ENCODE measurements at places on chromosomes 7 and 10.

DNA sequence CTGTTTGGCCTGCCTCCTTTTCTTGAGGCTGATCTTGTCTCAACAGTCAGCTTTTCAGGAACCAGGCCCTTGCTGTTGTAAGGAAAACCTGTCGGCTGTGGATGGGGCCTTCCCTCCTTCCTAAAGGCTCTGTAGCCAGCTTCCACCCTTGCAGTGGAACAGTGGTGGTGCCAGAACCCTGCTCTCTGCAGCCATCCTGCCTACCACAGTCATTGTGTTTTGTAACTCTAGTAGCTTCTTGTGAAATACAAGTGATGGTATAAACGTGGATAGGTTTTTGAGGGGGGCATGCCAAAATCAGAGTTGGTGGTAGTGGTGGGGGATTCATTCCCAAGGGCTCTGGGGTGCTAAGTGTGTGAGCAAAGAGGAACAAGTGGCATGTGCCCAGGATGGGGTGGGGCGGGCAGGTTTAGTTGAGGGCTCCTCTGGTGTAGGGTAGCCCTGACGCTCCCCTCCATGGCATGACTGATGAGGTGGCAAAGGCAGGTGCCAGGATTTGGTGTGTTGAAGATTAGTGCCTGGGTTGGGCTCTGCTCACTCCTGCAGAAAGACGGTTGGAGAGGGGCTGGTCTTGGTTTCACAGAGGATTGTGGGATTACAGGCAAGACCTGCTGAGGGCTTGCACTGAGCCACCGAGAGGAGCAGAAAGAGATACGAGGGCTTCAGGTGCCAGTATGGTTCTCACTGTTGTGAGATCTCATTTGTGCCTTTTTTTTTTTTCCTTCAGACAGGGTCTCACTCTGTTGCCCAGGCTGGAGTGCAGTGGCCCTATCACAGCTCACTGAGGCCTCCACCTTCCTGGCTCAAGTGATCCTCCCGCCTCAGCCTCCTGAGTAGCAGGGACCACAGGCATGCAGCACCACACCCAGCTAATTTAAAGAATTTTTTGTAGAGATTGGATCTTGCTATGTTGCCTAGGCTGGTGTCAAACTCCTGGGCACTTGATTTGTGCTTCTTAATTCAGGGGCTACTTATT, 7.4 kb downstream of the TSPAN14 start:
- no peak for DNase-seq

- DNase-seq = no peak
These were observed 26.5 kb upstream of the NUB1 start for GRCh38 chr7:151315038-151315655.

- no peak for DNase-seq
These were observed 102.0 kb upstream of the INSYN2A start for GRCh38 chr10:127298381-127298780.

GRCh38 chr10:36457751-36458150, 667.6 kb upstream of the ANKRD30A start:
- DNase-seq = no peak

- DNase-seq = no peak
These were observed 183.7 kb upstream of the ANK3 start for GRCh38 chr10:60573336-60573735.

DNA sequence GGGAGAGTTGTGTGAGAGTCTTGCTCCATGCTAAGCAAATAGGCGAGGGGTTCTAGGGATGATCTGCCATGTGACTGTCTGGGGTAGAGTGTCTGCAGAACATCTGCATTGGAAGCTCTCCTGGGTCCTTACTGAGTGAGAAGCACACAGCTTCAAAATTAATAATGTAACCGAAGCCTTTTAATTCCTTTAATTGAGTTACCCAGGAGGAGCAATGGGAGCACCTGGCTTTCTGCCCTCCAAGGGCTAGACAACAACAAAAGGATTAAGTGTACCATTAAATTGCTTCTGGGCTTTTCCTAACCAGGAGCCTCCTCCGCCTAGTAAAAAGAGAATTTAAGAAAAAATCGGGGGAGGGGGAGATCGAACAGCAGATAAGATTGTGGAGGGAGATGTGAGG, 102.0 kb upstream of the TBX20 start:
- no peak for DNase-seq

GRCh38 chr10:26044141-26044749, 110.2 kb downstream of the MYO3A start:
- DNase-seq = no peak

GRCh38 chr10:30348378-30348776, 701 bp downstream of the MTPAP start:
- no peak for DNase-seq

GRCh38 chr7:33039257-33039902, 23.2 kb downstream of the NT5C3A start:
- no peak for DNase-seq

GRCh38 chr10:94402204-94402842, at the start of gene TBC1D12:
TBC1D12 (plus strand) TSS chr10:94402541; CDS start chr10:94402614, 73 bp downstream.
- DNase-seq = peak; percentile 90

- DNase-seq = no peak
These were observed 118.1 kb upstream of the PCBD1 start for GRCh38 chr10:71006506-71006905.

DNA sequence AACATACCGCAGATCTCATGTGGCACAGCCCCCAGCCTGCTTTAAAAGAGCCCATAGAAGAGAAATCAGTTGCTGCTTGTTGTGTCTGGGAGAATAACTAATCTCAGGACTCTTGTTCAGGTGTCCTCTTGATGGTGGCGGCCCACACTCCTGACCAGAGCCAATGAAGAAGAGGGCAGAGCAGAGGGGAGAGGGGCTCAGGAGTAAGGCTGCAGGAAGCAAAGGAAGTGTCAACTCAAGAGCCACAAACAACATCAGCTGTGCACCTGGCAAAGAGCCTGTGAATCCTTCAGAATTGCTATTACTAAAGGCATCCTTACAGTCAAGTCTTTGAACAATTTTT, 59.8 kb upstream of the PTN start:
- DNase-seq = no peak

DNA sequence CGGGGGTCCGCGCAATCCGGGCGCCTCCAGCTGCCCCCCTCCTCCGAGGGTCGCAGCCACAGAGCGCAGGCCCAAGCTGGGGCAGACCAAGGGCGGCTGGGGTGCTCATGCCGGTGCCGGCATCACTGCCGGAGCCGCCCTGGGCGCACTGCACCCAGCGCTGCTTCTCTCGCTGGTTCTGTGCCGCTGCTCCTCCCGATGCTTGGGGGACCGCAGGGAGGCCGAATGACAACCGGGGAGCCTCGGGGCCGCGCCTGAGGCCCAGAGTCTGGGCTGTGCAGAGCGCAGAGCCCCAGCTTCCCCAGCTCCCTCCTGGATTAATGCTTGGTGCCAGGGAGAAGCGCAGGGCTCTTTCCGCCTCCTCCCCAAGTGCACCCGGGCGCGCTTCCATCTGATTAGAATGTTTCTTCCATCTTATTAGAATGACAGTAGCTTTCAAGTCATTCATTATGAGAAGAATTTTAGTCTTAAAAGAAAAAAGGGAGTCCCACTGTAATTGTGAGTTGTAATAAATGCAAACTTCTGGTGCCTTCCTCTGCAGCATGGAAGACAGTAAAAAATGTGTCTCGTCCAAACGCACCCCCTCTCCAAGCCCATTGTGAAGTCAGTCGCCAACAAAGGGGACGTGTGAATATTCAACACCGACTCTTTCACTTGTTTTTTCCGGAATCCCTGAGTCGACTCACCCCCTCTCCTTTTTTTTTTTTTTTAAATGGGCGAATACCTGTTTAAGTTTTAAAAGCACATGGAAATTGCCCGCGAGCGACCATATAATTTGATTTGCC, 19.5 kb upstream of the PTF1A start:
- no peak for DNase-seq

DNA sequence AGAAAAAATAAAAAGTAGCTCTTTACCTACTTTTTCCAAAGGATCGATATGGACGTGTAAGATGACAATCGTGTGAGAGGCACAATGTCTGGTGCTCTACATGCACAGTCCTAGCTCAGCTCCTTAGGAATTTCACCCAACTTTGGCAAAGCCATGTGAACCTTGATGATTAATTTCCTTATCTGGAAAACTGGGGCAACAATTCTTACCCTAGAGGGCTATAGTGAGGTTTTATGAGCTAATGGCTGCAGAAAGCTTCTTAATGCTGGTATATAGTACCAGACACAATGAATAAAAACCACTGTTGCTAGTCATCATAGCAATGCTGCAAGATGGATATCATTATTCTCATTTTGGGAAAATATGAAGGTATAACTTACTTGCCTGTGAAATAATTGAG, 202.7 kb downstream of the PARD3 start:
- no peak for DNase-seq

- DNase-seq = no peak
These were observed 231.9 kb downstream of the MAD1L1 start for GRCh38 chr7:2000746-2001321.

DNA sequence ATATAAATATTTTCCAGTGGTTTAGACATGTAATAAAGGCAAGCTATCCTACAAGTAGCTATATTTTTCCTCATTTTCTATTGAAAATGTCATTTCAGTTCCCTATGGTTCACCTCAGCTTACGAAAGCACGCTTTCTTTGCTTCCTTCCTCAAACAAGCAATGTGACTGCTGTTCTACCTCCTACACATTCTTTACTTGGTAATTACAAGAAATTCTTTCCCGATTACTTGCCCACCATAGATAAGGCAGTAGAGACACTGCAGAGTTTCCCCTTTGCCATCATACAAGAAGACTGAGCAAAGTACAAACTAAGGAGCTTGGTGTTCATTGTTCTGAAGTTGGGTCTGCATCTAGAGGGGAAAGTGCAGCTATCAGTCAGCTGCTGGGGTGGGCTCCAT, 249.4 kb downstream of the CRPPA start:
- DNase-seq = no peak

GRCh38 chr7:47488201-47488968, 93.5 kb downstream of the TNS3 start:
- DNase-seq = no peak

GRCh38 chr7:18445483-18445882, 50.1 kb upstream of the HDAC9 start:
- DNase-seq = no peak

DNA sequence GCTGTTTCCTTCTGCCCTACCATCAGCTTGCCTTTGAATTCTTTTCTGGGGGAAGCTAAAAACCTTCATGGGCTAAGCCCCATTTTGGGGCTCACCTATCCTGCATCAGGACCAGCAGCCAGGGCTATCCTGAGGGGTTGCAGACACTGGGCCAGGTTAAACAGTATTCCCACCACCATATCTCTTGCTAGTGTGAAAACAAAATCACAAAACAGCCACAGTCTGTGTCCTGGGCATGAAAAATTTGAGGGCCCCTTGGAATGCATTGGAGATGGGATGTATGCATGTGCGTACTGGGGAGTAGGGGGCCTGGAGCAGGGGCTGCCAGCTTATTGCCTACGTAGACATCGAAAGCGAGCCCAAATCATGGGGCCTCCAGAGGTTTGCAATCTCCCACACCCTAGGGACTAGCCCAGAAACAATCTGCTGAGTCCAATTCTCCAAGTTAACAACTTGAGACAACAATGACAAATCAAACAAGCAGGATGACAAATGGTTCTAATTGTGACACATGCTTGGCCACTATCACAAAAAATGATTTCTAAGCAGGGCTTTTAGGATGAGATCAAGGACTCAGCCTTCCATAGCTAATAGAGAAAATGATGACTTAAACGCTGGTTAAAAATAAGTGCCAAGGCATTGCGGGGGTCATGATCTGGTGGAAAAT, 557.1 kb downstream of the KCNMA1 start:
- no peak for DNase-seq

- DNase-seq = no peak
These were observed 290.9 kb downstream of the CAMK1D start for GRCh38 chr10:12639996-12640944.

DNA sequence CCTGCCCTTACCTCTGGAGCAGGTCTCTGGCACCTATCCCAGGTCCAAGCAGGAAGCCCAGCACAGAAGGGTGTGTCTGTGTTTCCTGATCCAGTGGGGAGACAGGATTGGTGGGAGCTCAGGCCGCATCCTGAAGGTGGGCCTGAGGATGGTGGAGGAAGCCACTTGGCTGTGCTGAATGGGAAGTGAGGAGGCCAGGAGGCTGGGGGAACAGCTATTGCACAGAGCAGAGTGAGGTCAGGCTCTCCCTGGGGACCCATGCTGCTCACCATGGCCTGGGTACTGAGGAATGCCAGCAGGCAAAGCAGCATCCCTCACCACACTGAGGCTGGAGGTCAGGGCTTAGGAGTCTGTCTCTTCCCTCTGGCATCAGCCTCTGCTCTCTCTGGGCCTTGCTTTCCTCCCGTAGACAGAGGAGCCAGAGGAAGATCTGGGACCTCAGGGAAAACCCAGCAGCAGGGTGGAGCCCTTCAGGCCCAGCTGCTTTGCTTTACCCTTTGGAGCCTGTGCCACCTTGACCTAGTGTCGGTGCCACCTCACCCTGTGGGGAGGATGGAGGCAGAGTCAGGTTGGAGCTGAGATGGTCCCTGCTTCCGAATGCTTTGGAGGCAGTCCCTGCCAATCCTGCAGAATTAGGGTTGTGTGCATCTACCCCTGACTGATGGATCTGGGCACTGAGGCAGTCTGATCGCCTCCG, 39.0 kb downstream of the CDH23 start:
- DNase-seq = no peak

GRCh38 chr7:50534690-50535290, 30.4 kb downstream of the DDC start:
- DNase-seq = peak; percentile 99

- no peak for DNase-seq
These were observed 9.5 kb downstream of the C10orf53 start for GRCh38 chr10:49688920-49689319.

DNA sequence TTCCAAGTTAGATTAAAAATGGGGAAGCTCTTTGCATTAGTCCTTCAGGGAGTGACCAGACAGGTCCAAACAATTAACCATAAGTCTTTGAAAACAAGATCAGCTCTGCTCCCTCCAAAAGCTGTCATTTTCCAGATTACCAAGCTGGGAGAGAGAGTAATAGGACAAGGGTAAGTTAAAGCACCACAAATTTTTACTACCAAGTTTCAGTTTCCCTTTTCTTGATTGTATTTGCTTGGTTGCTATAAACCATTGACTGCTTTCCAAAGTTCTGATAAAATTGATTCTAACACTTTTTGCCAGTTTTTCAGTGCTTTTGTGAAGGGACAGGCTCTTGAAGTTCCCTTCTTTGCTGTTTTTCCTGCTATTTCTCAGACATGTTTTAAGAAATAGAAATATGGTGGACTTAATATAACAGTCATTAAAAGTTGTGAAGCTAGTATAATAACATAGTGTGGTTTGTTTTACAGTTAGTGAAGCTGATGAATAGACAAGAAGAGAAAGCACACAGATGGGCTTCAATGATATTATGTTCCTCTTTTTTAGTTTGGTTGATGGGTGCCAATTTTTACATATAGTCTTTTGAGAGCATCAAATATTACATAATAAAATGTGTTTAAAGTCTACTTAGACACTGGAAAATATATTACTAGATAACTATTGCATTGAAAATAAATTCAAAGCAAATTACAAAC, 40.0 kb upstream of the ZNF365 start:
- DNase-seq = no peak

DNA sequence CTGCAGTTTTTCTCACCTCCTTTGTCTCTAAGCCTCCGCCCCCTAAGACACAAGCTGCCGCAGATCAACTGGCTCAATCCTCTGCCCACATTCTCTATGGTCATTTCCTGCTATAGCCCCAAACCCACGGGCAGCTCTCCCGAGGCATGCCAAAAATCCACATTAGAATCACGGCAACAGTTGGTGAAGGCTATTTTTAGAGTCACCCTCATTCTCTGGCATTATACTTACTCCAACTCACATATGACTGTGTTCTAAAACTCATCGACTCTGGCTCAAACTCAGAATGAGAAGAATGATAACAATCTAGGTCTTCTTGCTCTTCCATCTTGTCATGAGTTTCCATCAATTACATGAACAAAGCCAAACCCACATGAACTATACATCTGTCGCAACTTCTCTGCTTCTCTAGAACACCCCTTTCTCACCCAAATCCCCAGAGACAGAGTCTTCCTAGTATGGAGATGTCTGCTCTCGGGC, 10.9 kb upstream of the KIAA1549 start:
- no peak for DNase-seq

Measured in HS-5 (cell line).